ENCODE measurements at places on chromosomes 5 and 9.

DNA sequence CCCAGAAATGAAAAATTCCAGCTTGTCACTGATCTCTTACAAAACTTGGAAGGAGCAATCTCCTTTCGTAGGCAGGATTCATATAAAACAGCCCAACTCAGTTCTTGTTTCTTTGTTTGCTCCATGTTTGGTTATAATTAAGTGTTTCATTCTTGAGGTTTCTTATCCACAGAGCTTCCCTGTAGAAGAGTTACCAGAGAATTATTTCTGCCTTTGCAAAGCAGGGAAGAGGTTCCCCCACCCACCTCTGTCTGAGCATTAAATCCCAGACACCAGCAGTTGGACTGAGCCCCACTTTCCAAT is 34.1 kb upstream of the RAI14 start:
- no peak for DNase-seq

GRCh38 chr5:142816531-142817430 is 46.6 kb downstream of the ARHGAP26 start:
- DNase-seq: no peak

GRCh38 chr9:19342947-19343346 is 37.1 kb downstream of the RPS6 start:
- DNase-seq: no peak

- DNase-seq: no peak
These were observed 3.5 kb upstream of the F2RL2 start for GRCh38 chr5:76626738-76627137.

DNA sequence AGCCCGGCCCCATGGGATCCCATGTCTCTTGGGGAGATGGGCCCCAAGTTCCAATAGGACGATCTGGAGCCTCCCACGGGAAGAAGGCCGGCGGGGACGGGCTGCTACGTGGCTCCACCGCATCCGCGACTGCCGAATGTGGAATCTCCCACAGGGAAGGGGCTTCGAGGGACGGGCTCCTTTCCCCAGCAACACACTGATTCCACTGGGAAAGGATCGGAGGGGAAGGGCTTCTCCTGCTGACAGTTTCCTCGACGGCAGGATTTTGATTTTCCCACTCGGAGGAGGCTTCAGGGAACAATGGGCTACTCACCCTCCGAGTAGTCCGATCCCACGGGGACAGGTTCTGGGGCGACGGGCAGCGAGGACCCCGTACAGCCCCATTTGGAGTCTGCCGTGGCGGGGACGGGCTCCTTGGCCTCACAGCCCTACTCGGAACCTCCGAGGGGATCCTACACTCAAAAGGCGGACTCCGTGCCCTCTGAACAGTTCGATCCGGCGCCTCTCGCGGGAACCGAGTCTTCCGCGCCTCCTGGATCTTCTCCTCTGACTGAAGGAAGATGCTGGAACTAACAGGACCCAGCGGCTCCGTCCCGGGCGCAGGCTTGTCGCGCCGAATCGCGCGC is 1.3 kb downstream of the PROB1 start:
- no peak for DNase-seq

DNA sequence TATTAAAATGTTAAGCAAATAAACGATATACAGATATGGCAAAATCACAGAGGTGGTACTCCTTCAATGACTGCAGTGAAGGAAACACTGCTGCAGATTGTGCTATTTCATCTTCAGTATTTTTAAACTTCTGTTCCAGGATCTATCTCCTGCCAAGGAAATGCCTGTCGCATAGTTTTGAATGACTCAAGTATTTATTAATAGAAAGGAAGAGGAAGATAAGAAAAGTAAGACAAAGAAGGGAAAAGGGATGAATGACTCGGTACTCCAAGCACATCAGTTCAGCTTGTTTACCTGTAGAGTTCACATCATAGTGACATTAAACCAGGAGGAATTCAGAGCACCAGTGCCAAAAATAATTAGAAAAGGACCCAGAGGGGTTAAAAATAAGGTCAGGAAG is 5.1 kb upstream of the GPX8 start:
- no peak for DNase-seq

DNA sequence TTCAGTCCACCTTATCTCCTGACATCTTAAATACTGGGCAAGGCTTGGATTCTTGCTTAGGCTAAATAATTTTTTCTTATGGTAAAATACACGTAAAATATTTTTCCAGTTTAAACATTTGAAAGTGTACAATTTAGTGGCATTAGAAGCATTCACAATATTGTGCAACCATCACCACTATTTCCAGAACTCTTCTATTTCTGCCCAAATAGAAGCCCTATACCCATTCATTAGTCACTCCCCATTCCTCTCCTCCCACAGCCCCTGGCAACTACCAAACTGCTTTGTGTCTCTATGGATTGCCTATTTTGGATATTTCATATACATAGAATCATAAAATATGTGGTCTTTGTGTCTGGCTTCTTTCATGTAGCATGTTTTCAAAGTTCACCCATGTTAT is 57.6 kb downstream of the IL31RA start:
- DNase-seq: no peak

- DNase-seq: no peak
These were observed 106.2 kb downstream of the ENTREP1 start for GRCh38 chr9:69431203-69431602.

DNA sequence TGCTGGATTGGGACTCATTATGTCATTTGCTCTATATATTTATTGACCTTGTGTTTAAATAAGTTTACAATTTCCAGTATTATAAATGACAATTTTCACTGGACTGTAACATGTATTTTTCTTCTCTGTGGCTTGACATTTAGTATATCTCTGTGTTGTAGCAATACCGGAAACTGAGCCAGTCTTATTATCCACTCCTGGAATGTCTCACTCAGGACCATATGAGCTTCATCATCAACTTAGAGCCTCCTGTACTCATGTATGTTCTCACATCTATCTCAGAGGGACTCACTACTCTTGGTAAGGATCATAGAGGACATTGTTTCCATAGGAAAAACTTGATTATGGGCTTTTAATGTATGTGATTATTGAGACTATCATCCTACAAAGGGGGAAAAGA is 66.5 kb upstream of the TLX3 start:
- no peak for DNase-seq

DNA sequence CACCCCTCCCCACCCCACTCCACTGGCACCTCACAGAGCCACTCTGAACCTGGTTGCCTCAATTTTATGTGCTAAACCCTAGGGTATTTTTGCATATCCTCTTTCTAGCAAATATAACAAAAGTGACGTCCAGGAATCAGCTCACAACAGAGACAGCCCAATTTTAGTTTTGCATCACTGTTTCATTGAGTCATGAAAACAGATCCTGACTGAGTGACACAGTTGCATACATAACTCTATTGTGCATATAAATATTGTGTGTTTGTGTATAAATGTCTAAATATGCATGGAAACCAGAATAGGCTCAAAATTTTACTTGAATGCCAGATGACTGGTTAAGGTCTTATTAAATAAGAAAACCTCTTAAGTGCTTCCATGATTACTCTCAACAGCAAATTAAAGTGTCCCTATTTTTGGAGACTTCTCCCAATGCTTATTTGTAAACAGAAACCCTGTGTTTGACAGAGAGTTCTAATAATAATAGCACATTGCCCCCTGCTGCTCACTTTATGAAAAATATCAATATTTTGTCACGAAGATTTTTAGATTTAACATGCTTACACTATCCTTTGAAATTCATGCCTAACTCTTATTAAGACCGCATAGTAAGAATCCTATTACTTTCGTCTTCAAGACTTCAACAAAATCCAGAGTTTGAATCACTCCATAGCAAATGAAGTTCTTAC is 75.5 kb upstream of the PRRC1 start:
- no peak for DNase-seq
